ACHN (cell line): ENCODE measurements at places on chromosomes 6 and 20.

DNA sequence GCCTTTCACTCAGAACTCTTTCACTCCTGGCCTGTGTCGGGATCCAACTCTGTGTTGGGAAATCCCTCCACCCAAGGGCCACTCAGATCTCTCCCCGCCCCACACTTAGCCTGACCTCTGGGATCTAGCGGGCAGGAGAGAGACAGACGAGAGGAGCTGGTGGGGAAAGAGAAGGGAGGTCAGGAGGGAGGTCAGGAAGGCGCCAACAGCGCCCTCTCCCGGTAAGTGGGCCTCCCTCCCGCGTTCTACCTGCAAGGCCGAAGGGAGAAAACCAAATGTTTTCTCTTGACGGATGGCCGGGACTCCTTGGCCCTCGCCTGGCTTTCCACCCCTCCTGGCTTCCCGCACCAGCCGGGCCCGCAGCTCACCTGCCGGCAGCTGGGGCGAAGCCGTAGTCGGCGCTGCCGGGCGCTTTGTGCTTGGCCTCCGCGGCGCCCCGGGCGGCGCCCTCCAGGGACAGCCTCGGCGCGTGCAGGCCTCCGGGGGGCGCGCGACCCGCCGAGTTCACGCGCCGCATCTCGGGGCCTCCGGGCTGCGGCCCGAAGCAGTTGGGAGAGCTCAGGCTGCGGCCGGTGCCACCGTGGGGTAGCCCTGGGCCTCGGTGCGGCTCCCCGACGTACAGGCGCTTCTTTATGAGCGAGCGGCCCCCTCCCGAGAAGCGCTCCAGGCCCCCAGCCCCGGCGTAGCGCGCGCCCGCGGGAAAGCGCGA is 38.2 kb downstream of the C6orf132 start:
- DNase-seq: no peak

DNA sequence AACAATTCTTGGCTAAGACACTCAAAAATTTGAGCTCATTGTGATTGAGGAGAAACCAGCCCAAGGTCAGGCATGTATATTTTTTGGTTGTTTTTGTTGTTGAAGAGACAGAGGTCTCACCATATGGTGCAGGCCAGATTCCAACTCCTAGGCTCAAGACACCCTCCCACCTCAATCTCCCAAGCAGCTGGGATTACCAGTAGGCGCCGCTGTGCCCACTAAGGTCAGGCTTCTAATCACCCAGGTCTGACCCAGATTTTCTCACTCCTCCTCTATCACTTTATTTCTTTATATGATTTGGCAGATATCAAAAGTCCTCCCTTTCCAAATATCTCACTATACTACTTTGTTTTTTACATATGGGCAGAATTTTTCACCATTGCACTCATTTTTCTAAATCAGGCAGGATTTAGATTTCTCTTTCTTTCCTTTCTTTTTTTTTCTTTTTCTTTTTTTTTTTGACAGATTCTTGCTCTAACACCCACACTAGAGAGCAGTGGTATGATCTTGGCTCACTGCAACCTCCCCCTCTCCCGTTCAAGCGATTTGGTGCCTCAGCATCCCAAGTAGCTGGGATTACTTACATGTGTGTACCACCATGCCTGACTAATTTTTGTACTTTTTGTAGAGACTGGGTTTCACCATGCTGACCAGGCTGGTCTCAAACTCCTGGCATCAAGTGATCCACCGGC is 1.7 kb upstream of the C6orf141 start:
- no peak for DNase-seq

- no peak for DNase-seq
These were observed 495.1 kb upstream of the ARID1B start for GRCh38 chr6:156282087-156282486.

DNA sequence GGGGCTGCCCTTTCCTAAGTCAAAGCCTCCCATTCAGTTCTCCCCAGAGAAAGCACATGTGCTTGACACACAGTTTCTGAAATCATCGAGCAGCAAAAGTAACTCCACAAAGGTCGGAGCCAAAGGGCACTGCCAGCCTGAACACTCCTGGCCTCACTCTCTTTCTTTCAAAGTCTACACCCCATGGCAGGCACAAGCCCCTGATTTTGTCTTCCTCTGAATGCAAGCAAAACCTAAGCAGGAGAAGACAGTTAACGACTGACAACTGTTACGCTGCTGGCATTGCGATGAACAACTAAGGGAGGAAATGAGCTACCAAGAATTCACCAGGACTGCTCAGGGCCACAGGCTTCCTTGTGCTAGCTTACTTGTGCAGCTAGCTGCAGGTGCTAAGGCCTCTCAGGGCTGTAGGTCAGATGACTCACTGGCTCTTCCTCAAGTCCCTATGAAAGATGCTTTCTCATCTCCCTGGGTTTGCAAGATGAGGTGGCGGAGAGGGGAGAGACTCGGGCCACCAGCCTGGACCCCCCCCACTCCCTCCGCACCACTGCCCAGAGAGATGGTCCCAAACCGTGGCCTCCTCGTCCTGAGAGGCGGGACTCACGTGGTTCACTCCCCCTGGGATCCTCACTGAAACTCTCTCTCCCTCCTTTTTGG is 208.2 kb downstream of the DLL1 start:
- no peak for DNase-seq

DNA sequence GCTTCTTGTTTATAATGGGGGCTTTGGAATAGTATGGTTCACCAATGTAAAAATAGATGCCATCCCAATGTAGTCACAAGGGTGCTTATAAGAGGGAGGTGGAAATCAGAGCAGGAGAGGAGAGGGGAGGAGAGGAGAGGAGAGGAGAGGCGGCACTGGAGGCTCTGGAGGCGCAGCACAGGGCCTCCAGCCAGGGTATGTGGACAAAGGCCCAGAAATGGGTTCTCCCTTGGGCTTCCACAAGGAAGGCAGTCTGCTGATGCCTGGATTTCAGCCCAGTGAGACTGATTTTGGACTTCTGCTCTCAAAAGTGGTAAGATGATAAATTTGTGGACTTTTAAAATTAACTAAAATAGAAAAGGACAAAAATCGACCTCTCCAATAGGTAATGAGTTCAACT is 116.8 kb downstream of the RNASET2 start:
- DNase-seq: no peak

DNA sequence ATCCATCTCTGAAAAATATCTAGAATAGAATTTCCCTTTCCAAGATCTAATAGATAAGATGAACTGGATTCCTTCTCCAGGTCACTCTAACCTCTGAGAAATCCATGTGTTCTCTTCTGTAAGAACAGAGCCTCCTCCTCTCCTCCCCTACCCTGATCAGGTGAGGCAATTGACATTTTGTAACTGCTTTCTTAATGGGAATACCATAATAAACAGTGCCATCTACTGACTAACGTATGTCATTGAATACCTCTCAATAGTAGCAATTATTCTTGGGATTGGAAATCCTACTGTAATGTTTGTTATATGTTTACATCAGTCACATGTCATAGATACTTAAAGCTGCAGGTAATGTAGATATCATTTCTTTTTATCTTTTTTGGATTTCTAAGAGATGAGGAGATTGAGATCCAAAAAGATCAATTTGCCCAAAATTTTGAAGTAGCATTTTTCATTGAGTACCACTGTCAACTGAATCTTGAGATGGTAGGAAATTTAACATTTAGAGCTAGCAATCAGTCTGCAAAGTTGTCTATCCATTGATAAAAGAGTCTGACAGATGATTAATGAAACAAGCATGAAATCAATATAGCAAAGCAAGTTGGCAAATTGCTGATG is 365.8 kb upstream of the HSF2 start:
- peak; percentile 57 for DNase-seq

DNA sequence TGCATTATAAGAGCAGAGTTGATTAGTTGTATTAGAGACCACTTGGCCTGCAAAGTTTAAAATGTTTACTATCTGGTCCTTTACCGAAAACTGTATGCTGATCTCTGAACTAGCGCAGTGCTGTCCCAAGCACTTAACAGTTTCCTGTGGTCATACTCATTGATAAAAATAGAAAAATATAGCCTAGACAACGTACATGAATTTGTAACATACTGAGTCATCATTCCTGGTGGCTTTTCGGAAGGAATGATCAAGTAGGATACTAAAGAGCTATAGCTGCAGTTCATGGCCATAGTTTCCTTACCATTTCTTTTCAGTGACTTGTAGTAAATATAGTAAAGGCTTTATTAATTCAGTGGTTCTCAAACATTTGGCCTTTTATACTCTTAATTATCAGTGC is 18.4 kb downstream of the TTK start:
- no peak for DNase-seq

GRCh38 chr6:45541934-45542333 is 164.2 kb upstream of the SUPT3H start:
- no peak for DNase-seq

GRCh38 chr20:47181056-47181862 is 175.2 kb downstream of the ZMYND8 start:
- peak; percentile 70 for DNase-seq

DNA sequence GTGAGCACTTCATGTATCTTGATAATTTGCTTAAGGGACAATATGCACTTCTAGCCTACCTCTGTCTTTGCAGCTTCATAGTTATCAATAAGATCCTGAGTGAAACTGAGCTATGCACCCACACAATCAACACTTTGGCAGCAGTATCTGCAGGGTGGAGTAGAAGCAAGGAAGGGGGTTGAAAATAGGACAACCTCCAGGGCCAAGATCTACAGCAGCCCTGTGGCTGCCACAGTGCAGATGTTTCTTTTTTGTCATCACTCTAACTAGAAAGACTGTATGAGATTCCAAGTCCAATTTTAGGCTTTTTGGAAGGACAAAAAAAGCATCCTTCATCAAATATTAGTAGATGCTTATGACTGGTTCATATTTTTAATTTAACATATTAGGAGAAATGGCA is 336.1 kb upstream of the CITED2 start:
- DNase-seq: no peak

- DNase-seq: no peak
These were observed 269.1 kb downstream of the PHF3 start for GRCh38 chr6:63904650-63905248.

DNA sequence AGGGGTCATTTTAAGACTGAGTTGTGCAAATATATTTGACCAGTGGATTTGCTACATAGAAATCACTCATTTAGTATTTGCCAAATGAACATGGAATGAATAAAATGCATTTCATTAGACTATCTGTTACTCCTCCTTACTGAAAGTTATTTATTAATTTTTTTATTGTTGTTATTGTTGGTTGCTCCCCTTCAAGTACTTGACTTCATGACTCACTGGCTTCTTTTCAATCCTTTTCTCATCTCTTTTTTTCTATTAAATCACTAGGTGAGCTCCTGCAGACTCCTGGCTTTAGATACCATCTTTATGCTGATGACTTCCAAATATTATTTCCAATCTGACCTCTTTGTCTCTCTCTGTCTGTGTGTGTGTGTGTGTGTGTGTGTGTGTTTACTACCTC is 192.2 kb upstream of the FAM83B start:
- DNase-seq: peak; percentile 14

DNA sequence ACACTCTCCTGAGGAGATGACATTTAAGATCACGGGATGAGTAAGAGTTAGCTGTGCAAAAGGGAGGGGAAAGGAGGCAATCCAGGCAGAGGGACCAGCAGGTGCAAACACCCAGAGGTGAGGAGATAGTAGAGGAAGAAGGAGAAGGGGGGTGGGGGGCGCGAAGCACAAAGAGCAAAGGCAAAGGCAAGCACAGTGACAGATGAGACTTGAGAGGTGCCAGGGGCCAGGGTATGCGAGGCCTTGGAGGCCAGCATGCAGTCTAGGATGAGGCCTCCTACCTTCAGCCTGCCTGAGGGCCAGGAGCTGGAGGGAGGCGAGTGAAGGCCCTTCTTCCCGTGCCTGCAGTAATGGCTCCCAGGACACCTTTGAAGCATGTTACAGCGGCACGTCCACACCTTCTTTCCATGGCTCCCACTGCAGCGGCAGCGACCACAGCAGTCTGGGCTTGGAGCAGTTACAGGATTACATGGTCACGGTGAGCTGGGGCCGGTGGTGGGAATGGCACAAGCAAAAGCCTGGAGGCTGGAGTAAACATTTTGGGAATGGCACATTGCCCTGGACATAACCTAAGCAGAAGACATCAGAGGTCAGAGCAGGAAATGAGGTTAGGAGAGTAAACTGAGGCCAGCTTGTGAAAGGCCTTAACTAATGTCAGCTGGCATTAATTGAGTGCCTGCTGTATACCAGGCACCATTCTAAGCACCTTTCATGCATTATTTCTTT is 18.6 kb downstream of the CCM2L start:
- DNase-seq: no peak

GRCh38 chr20:48908656-48909319 is 12.7 kb upstream of the ARFGEF2 start:
- DNase-seq: no peak

GRCh38 chr6:140602431-140603248 is 1228.2 kb upstream of the CITED2 start:
- no peak for DNase-seq

DNA sequence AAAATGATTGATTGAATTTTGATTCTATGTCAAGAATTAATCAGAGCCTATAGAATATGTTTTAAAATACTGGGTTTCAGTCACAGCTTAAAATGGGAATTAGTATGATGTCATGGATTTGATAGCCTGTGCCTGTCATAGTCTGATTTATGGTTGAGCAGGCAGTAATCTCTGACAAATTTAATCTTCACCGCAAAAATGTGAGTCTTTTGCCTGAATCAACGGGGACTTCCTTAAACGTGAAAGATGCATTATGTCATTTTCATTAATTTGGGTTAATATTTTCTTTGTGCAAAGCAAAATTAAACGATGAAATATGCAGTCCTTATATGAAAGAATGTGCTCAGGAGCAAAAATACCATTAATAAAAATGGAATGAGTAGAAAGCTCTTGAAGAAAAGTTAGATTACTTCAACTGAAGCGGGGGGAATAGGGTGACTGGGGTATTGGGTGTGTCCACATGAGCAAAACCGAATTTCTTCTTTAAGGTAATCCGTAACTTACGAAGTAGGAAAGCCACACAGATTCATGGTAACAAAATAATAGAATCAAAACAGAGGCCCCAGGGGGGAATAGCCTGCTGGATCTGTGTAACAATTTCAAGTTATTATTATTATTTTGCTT is 339.6 kb upstream of the NOX3 start:
- DNase-seq: no peak

DNA sequence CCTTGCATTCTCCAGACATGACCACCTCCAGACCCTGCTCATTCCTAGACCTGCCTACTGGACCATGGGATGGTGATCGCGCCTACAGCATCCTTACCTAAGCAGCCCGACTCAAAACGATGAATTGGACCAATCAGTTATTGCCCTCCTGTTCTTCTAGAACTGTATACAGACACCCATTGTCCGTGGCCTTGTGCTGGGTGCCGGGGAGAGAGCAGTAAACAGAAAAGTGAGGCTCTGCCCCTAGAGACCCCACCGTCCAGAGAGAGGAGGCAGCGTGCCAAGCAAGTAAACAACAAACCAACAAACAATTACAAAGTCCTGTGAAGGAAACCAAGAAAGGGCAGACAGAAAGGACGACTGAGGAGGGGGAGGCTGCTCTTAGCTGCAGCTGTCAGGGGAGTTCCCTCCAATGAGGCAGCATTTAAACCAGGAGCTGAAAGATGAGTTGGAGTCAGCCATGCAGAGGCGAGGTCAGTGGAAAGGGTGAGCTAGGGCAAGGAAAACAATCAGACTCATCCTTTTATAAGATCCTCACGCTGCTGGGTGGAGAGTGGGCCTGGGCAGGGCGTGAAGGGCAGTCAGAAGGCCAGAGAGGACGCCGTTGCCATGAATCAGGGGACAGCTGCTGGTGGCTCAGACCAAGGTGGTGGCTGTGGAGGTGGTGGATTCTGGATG is 37.6 kb upstream of the BLCAP start:
- DNase-seq: no peak

GRCh38 chr6:11251553-11252360 is 19.3 kb upstream of the NEDD9 start:
- DNase-seq: no peak

- DNase-seq: no peak
These were observed 67.2 kb upstream of the TRAF3IP2 start for GRCh38 chr6:111672761-111673450.

- no peak for DNase-seq
These were observed 193.9 kb downstream of the ZNF217 start for GRCh38 chr20:53399592-53400335.
